Uterus (tissue), 4 donors: ENCODE measurements at places on chromosomes 12 and 14. TPM values are rescaled to one million over a fixed set of nuclear protein-coding genes. Genes with fewer than 3 reads are reported as not detected.

- DNase-seq = peak; percentile 19
Measured at GRCh38 chr12:112906712-112907414, at the start of gene OAS1. TSS of gene OAS1 (plus strand) at chr12:112906962. CDS start at chr12:112907040, 78 bp downstream.

GRCh38 chr14:55938249-55938791 lies 179.9 kb upstream of the PELI2 start:
- DNase-seq = no peak

- no peak for DNase-seq
Measured at GRCh38 chr12:45425426-45425825, 209.5 kb downstream of the ANO6 start.

- no peak for DNase-seq
Measured at GRCh38 chr12:4556735-4557530, 5.1 kb upstream of the DYRK4 start.

- DNase-seq = no peak
Measured at GRCh38 chr12:101619858-101620761, 25.3 kb downstream of the MYBPC1 start.

TSPAN11 gene
- 9.4 TPM for total RNA-seq

- no peak for DNase-seq
Measured at GRCh38 chr14:95155045-95155444, 2.3 kb downstream of the DICER1 start.

DNA sequence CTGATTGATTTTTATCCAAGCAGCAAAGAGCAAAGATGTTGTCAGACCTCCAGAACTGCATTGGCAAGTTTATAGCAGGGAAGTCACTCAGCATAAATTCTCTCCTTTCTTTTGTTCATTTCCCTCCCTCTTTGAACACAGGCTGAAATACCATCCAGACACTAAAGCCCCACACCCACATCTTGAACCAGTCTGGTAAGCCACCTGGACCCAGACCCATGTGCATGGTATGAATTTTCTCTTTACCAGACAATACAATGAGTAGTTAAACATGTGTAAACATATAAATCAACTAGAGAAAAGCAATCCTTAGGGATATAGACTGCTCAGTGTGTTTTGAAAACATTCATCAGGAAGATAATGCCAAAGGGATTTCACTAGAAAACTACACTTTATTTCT lies 488.3 kb upstream of the FLRT2 start:
- DNase-seq = no peak

DNA sequence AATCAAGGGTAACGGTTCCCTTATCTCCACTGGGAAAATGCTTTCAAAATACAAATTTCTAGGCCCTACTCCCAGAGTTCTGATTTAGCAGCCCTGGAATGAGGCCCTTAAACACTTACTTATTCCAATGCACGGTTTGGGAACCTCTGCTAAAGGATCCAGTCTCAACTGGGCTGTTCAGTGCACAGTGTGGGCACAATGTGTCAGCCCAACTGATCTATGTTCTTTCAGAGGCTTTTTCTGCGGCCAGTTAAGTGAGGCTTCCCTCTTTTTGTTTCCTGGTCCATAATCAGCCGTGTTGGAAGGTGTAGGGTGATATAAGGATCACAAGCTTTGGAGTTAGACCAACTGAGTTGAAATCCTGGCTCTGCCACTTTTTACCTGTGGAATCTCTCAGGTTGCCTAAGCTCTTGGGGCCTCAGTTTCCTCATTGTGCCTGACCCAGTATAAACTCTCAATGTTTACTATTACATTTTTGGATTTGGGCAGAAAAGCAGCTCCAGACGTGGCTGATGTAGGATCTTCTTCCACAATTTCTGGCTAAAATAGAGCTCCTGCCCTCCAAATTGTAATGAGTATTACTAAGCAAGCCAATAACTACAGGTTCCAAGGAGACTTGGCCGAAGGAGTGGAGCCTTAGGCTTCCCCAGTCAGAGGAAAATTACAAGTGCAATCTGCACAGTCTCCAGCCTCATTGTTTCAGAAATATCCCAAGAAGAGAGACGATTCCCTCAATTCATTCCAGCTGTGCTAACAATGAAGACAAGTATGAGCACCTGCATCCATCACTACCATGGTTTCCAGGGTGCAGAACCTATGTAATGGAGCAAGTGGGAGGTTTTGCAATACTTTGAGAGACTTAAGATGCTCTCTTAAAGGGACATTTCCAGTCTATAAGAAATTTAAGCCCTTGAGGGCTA lies 2.3 kb upstream of the ANGEL1 start:
- no peak for DNase-seq

DNA sequence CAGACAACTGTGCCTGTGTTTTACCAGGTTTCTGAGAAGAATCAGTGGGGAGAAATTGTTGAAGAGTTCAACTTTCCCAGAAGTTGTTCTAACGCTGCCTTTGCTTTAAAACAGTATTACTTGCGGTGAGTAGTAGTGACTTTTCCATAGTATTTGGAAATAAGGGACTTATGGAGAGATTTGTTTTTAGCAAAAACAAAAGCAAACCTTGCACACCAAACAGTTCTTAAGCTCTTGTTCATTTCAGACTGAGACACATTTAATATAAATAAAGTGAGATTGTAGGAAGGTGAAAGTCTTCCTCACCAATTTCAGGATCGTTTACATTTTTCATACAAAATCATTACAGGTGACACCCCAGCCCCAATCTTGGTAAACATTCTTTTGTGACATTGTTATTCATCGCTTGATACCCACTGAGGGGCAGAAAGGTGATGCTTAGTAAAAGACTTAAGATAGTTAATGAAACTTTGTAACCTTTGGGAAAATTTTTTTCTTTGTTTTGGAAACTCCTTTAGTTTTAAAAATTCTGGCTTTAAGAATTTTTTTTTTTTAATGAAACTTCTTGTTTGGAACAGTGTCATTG lies 1.8 kb downstream of the ARID2 start:
- DNase-seq = no peak

LMO3 gene
- total RNA-seq = 43.2 TPM

HHIPL1 gene
- total RNA-seq = 8.2 TPM

- DNase-seq = no peak
Measured at GRCh38 chr12:49568442-49569162, 660 bp upstream of the MCRS1 start.
